Mammary microvascular endothelial cell (primary cell): ENCODE measurements at places on chromosomes 11 and 22. TPM values are rescaled to one million over a fixed set of nuclear protein-coding genes. Genes with fewer than 3 reads are reported as not detected.

CHADL gene
- 3.1 and 3.8 TPM in 2 replicates for total RNA-seq

OR10G4 gene
- total RNA-seq = not detected in 2 replicates

XKR3 gene
- total RNA-seq = not detected in 2 replicates

SCGB2A2 gene
- not detected in 2 replicates for total RNA-seq

GSTT4 gene
- total RNA-seq = not detected in 2 replicates

OR4C5 gene
- not detected in 2 replicates for total RNA-seq

DMC1 gene
- total RNA-seq = 0.53 and 1.9 TPM in 2 replicates

BCO2 gene
- 0.40 and 0.44 TPM in 2 replicates for total RNA-seq

OLFML1 gene
- total RNA-seq = not detected in 2 replicates

SMTNL1 gene
- not detected in 2 replicates for total RNA-seq

OR2AG1 gene
- total RNA-seq = not detected in 2 replicates

NFAM1 gene
- total RNA-seq = not detected in 2 replicates

CHRM1 gene
- total RNA-seq = 0.07 TPM in 1 of 2 replicates, not detected in the other
